Adrenal gland (tissue), 19 donors: ENCODE measurements at places on chromosomes 7 and 10. TPM values are rescaled to one million over a fixed set of nuclear protein-coding genes. Genes with fewer than 3 reads are reported as not detected.

Gene UCMA
- not detected for total RNA-seq

- DNase-seq = peak; percentile 36
These were observed 12.7 kb upstream of the RHBDD2 start for GRCh38 chr7:75866114-75866488.

- DNase-seq = no peak
These were observed 91.5 kb downstream of the FOXL3 start for GRCh38 chr7:381211-382042.

Gene GSDME
- 7.0 TPM for total RNA-seq

- no peak for DNase-seq
These were observed 26.0 kb downstream of the KBTBD2 start for GRCh38 chr7:32865448-32866030.

Gene EIF5AL1
- 0.57 TPM for total RNA-seq

Gene MICALL2
- total RNA-seq = 97.0 TPM

Gene ZP3
- total RNA-seq = 4.8 TPM

- DNase-seq = peak; percentile 48
These were observed 17.8 kb upstream of the PDLIM1 start for GRCh38 chr10:95308389-95309302.

DNA sequence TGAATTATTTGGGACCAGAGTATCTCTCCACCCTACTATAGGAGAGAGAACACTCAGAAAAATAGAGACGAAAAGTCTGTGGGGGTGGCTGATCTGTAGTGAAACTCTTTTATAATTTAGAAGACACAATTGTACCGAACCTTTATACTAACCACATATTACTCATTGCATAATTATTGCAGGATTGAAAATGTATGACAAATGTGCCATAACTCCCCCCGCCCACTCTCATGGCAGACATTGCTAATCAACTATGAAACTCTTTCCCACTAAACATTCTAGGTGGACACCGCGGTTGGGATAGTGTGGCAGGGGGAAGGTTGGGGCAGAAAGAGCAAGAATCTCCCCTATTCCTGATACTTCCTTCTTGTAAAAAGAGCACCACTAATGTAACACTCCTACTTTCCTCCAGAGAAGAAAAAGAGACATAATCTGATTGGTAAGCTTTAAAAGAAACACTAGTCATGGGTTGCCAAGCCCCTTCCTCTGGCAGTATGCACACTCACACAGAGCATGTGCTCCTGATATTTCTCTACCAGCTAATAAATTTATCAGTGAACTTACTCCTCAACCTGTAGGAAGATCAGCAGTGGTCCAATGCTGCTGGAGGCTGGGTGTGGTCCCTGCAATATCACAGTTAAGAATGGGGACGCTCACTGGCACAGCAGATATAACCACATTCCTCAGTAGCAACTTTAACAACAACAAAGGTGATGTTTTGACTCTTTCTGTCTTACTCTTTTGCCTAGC lies 18.7 kb upstream of the ARID5B start:
- no peak for DNase-seq

DNA sequence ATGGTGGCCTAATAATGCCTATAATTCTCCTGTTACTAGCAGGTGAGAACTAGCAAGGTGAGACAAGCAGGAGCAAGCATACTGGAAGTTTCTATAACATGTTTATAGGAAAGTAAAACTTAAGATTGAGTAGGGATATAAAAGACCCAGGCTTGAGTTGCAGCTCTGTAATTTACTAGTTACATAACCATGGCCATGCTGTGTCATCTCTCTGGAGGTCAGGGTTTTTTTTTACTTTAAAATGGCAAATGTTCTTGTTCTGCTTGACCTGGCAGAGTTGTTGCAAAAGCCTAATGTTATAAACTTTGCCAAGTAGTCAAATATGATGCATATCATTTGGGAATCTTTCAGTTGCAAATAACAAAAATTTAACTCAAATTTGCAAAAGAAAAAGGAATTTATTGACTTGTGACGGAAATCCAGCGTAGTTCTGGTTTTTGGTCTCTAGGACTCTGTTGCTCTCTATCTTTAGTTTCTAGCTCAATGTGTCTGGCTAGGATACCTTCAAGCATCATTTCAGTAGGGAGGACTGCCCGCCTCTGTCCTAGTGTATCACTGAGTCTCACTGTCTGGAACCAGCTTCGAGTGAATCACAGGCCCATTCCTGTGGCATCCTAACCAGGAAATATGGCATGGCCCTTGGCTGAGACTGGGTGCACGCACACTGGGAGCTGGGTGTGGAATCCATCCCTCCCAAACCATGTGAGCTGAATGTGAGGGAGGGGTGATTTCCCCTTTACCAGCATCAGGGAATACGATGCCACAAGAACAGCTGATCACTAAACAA lies 67.9 kb downstream of the ADAM22 start:
- DNase-seq = peak; percentile 29

DNA sequence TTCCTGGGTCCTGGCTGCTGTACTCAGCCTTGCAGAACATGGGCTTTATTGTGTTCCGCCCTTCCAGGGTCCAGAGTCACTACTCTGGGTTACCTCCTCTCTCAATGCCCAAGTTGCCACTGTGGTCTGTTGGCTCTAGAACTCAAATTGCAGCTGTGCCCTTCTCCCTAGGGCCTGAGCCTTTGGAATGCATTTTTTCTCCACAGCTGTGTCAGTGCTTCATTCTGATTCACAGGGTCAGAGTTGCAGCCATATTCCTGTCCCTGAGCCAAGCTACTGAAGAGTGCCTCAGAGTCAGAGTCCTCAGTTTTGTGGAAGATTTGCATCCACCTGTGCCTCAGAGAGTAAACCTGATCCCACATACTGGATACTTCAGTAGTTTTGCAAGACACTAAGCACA lies 167.5 kb downstream of the ITGB1 start:
- no peak for DNase-seq

- no peak for DNase-seq
These were observed 2.7 kb downstream of the RHBDD2 start for GRCh38 chr7:75881436-75882095.

DNA sequence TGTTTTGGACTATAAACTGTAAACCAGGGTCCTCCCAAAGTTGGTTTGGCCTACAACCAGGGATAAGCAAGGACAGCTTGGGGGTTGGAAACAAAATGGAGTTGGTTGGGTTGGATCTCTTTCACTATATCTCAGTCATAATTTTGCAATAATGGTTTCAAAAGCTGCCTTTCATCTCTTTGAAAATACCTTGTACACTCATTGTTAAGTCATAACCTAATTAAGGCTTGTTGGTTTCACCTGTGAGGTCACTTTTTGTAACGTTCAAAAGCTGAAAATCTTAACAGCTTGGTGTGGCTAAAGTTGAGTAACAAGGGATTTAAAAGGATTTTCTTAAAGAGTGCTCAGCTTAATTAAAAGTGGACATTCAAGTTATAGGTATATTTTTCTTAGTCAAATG lies 476.1 kb downstream of the IPMK start:
- no peak for DNase-seq

DNA sequence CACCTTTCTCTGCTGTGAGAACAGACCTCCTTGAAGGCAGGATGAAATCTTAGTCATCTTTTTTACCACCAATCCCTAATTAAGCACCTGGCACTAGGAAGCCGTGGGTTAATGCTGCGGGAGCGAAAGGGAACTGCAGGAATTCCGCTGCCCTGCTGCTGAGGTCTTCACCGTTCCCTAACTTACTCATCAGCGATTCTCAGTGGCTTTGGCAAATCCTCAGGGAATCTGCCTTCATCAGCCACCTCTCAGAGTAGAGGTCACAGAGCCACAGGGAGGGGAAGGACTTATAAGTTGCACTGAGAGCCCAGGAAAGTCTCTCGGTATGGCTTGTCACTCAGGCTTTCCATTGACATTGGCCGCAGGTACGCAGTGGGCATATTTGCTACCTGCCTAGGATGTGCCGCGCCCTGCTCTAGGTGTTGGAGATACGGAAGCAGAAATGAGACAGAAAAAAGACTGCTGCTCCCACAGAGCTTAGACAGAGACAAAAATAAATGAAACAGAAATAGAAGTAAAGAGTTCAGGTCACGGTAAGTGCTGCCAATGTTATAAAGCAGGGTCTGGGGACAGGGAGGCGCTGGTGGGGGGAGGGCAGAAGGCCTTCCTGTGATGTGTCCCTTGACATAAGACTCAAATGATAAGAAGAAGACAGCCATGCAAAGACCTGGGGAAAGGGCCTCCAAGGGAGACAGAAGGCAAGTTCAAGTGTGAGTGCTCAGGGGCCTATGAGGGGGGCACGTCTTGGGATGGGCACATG lies 72.6 kb upstream of the OPALIN start:
- no peak for DNase-seq

DNA sequence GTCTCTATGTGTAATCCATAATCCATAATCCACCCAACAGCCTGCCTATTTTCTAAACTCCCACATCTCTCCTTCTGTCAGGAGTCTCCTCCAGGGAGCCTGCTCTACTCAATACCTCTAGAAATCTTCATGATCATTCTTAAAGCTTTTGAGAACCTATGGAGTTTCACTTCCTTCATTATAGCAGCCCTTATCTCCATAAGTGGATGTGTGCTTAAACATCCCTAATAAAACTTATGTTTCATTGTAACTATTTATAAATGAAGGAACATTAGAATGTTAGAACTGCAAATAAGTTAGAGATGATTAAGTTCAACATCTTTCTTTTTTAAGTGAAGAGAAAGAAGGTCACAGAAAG lies 8.5 kb downstream of the CPED1 start:
- DNase-seq = no peak

DNA sequence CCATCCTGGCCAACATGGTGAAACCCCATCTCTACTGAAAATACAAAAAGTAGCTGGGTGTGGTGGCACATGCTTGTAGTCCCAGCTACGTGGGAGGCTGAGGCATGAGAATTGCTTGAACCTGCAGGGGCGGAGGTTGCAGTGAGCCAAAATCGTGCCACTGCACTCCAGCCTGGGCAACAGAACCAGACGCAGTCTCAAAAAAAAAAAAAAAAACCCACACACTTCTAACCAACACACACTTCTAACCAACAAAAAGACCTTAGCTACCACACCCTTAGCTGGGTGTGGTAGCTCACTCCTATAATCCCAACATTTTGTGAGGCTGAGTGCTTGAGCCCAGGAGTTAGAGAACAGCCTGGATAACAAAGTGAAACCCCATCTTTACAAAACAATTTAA lies 33.9 kb upstream of the SPOCK2 start:
- no peak for DNase-seq

DNA sequence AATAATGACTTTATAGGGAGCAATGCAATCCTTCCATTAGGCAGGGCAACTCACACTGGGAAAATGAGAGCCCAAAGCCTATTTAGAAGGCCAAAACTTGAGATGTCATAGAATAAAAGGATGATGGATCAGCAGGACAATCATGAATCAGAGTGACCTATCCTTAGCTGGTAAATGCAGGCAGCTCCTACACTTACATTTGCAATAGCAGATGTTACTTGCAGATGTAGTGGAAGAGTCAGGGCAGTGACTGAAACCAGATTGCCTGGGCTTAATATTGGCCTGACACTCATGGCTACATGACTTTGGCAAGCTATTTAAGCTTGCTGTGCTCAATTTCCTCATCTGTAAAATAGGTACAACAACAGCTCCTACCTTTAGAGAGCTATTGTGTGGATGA lies 98.7 kb downstream of the PRTFDC1 start:
- DNase-seq = no peak

Gene SEMA3E
- not detected for total RNA-seq

DNA sequence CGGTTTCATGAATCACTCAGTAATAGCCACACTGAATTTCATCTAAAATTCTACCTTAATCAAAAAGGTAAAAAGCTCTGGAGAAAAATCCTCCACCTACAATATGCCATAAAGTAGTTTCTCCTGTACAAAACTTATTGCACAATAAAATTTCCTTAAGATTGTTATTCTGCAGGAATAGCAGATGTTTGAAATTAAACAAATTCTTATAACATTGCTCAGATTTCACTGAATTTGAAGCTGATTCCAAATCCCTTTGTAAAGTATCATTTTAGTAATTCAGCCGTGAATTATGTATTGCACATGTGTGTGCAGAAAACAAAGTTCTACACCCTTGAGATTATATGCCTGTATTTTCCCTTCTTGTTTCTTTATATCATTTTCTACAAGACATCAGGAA lies 123.8 kb downstream of the AMPH start:
- DNase-seq = no peak

Gene GIMAP8
- 9.6 TPM for total RNA-seq

Gene ELFN1
- 0.24 TPM for total RNA-seq

Gene THSD7A
- 4.1 TPM for total RNA-seq

- DNase-seq = no peak
These were observed 102.0 kb downstream of the NRF1 start for GRCh38 chr7:129713544-129713943.

Gene FFAR4
- not detected for total RNA-seq

DNA sequence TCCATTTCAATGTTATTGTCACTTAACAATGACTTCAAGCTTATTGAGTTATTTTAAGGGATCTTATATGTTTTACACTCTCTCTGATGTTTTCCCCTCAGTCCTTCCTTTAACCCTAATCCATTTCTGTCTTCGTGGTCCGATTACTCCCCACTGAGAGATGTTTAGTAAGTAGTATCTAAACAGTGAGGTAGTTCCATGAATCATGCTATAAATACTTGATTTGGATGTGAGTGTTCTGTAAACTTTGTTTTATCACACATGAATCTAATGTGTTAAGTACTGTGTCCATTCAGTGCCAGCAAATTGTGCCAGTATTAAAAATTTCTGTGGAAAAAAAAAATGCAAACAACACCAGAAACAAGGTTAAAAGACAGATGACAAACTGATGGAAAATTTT lies 18.6 kb downstream of the RPP30 start:
- no peak for DNase-seq

- DNase-seq = no peak
These were observed 118.0 kb downstream of the CELF2 start for GRCh38 chr10:11135709-11136108.

- DNase-seq = no peak
These were observed 39.5 kb downstream of the PRKAG2 start for GRCh38 chr7:151837285-151838042.

Gene SCART1
- 0.83 TPM for total RNA-seq

Gene MGMT
- 33.6 TPM for total RNA-seq

GRCh38 chr7:157428554-157428945 lies 91.7 kb downstream of the DNAJB6 start:
- DNase-seq = no peak

DNA sequence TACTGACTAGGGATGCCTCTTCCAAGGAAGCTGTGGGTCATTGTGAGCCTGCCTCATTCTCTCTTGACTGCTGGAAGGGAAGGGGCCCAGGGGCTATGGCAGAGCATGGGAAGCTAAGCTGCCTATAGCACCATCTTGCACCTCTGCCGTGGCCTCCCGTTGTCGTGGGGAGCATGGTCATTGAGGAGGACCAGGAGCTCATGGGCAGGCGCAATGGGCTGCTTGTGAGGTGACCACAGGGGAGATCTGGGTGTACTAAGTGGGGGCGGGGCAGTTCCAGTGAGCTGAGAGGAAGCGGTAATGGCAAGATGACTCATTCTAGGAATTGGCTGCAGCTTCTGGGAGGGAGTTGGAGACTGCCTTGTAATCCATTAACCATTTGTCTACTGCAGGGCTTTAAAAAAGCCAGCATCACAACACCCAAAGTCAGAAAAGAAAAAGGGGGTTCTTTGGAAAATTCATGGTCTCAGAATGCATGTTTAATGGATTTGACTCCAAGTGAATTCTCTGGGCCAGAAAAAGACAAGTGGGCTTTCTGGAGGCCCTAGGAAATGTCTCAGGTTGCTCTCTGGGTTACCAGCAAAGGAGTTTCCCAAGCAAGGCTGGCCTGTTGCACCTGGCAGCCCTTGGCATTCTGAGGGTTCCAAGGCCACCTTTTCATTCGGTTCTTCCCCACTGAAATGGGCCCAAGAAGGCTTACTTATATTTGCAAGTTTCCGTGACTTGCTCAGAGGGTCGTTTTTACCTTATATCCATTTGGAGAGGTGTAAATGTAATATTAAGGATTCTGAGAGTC lies 3.6 kb downstream of the DUSP5 start:
- peak; percentile 88 for DNase-seq
